Ascending aorta (tissue), 2 donors: ENCODE measurements at places on chromosomes 3 and 15. TPM values are rescaled to one million over a fixed set of nuclear protein-coding genes. Genes with fewer than 3 reads are reported as not detected.

DNA sequence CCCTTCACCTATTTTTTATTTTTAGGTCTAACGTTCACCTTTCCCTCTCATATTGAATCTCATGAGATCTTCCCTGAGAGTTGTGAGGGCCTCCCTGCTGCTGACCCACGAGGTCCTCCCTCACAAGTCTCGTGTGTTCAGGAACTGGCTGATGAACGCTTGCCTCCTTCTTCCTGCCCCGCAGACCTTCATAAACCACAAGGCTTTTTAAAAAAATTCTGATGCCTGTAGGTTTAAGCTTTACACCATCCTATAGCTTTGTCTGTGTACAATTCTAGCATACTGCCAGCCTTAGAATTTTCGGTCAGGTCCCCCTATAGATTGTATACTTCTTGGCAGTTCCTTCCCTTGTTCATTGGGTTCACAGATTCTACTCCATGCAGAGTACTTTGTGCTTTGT lies 50.5 kb downstream of the CHST2 start:
- H3K27me3 ChIP-seq = no peaks in the 10 kb centered on the region
- DNase-seq = no peak
- no peaks in the 10 kb centered on the region for H3K36me3 ChIP-seq

DNA sequence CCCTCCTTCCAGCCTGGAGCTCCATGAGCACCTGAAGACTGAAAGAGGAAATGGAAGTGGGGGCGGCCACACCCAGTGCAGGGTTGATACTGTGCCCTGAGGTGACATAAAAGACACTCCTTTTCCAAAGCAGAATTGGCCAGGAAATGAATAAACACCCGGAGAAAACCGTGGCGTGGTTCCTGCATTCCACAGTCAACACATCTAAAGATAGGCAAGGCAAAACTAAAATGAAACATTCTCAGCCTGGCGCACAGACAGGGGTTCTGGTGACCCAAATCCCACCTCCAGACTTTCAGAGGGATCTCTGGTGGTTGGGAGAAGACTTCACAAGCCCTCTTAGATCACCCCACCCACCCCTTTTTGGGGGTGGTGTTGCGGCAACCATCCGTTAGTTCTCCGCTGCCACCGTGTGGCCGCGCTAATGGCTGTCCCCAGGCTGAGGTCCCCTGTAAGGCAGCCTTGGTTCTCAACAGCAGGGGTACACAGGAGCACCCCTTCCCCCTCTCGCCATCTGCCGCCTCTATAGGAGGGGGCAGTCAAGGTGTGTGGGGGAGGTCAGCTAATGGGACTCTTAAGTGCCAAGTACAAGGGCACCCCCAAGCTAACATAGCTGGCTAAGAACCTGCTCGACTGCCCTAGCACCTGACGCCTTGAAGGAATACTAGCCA lies 2.5 kb upstream of the MST1R start:
- H3K27me3 ChIP-seq = no peaks in the 10 kb centered on the region
- H3K27ac ChIP-seq = peak overlapping the region; percentile 50
- H3K4me3 ChIP-seq = peak overlapping the region; percentile 53
- H3K36me3 ChIP-seq = peaks cover 22% of the 10 kb centered on the region

The TRIM59 gene
- total RNA-seq = not detected

GRCh38 chr3:104628185-104628789 lies 738.4 kb upstream of the ALCAM start:
- H3K27me3 ChIP-seq = no peaks in the 10 kb centered on the region
- H3K36me3 ChIP-seq = no peaks in the 10 kb centered on the region
- DNase-seq = no peak
- no peak overlapping the region for H3K4me3 ChIP-seq
- H3K4me1 ChIP-seq = no peaks in the 10 kb centered on the region

The BFSP2 gene
- total RNA-seq = not detected

DNA sequence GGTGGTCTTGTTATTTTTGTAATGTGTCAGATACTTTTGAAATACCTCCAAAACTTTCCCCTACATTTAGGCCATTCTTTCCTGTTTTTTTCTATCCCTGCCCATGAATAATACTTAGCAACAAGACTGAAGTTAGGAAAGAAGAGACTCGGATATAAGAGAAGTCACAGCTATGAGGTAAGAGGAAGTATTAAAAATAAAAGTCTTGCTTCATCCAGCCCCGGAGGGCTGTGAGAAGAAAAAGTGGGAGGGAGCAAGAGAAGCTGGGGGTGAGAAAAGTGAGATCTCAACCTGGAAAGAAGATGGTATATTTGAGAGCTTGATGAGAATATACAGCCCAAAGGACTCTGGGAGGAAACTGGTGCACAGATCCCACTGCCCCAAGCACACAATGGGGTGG lies 213.5 kb upstream of the CDIN1 start:
- no peaks in the 10 kb centered on the region for H3K36me3 ChIP-seq
- DNase-seq = no peak
- H3K27me3 ChIP-seq = no peaks in the 10 kb centered on the region
- no peak overlapping the region for H3K27ac ChIP-seq
- H3K4me1 ChIP-seq = no peaks in the 10 kb centered on the region
- H3K4me3 ChIP-seq = no peak overlapping the region

- no peaks in the 10 kb centered on the region for H3K27me3 ChIP-seq
- H3K4me3 ChIP-seq = no peak overlapping the region
- no peak for DNase-seq
- H3K36me3 ChIP-seq = peaks cover 76% of the 10 kb centered on the region
- H3K4me1 ChIP-seq = no peaks in the 10 kb centered on the region
Observed at GRCh38 chr3:52620580-52620979, 65.1 kb downstream of the PBRM1 start.

DNA sequence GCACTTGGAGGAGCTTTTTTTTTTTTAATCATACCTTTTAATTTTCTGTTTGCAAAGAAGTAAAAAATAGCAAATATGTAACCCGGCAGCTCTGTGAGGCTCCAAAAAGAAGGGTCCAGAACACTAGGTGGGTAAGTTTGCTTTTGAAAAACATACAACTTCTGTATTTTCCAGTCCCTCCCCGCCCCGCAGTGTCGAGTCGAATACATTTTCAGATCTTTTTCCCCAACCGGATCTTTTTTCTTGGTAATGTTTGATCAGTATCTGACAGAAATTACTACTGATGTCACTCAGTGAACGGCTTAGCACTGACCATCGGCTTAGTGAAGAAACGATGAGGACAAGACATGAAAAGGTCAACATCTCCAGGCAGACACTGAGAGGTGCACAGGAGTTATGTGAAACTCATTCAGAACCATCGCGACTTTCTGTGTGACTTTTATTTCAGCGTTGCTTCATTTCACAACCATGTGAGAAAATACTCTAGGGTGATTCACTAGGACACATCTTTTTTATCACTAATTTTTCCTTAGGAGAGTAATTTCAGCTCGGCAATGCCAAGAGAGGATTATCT lies 11.0 kb downstream of the ISL2 start:
- H3K27ac ChIP-seq = no peak overlapping the region
- no peaks in the 10 kb centered on the region for H3K36me3 ChIP-seq
- H3K4me3 ChIP-seq = no peak overlapping the region

- H3K27me3 ChIP-seq = no peaks in the 10 kb centered on the region
- no peaks in the 10 kb centered on the region for H3K36me3 ChIP-seq
- DNase-seq = no peak
- no peak overlapping the region for H3K4me3 ChIP-seq
- H3K27ac ChIP-seq = no peak overlapping the region
- no peaks in the 10 kb centered on the region for H3K4me1 ChIP-seq
Observed at GRCh38 chr3:61454006-61454585, 107.3 kb upstream of the PTPRG start.

The WNT7A gene
- total RNA-seq = not detected

GRCh38 chr3:41698898-41699297 lies 263.0 kb downstream of the ULK4 start:
- DNase-seq = no peak
- H3K36me3 ChIP-seq = no peaks in the 10 kb centered on the region
- no peak overlapping the region for H3K27ac ChIP-seq

GRCh38 chr3:124811436-124811835 lies 75.7 kb downstream of the ITGB5 start:
- H3K27ac ChIP-seq = peak overlapping the region; percentile 88
- no peaks in the 10 kb centered on the region for H3K27me3 ChIP-seq
- no peak for DNase-seq
- H3K36me3 ChIP-seq = peaks cover 11% of the 10 kb centered on the region
- H3K4me1 ChIP-seq = peaks cover 24% of the 10 kb centered on the region

- peak overlapping the region; percentile 63 for H3K27ac ChIP-seq
- no peaks in the 10 kb centered on the region for H3K27me3 ChIP-seq
- peaks cover 92% of the 10 kb centered on the region for H3K36me3 ChIP-seq
Observed at GRCh38 chr15:85742186-85742821, 52.4 kb downstream of the KLHL25 start.

- H3K27ac ChIP-seq = no peak overlapping the region
- DNase-seq = no peak
- no peaks in the 10 kb centered on the region for H3K4me1 ChIP-seq
- H3K36me3 ChIP-seq = peaks cover 40% of the 10 kb centered on the region
- H3K4me3 ChIP-seq = no peak overlapping the region
Observed at GRCh38 chr3:142180761-142181362, 31.5 kb upstream of the TFDP2 start.
